Endothelial cell of umbilical vein (primary cell): ENCODE measurements at places on chromosomes 11 and 22.
A peak's percentile ranks its signal among the peaks of the same experiment; 100 is the strongest.

GRCh38 chr11:8800520-8801110 lies 110.4 kb upstream of the AKIP1 start:
- DNase-seq, result no peak

DNA sequence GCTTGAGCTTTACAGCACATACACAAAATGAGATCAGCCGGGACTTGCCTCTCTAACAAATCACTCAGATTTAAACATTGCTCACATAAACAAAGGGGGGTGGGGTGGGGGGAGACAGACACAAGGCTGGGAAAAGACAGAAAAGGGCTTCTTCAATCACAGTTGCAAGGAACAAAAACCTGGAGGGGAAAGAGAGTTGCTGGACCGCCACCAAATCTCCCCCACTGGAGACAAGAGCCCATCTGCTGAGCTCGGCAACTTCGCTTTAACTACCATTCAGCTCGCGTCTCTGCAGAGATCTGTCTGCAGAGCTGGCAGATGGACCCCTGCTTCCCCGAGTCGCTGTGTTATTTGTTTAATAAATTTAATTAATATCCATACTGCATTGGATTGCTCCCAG lies 165.0 kb downstream of the RCN1 start:
- DNase-seq, result no peak

DNA sequence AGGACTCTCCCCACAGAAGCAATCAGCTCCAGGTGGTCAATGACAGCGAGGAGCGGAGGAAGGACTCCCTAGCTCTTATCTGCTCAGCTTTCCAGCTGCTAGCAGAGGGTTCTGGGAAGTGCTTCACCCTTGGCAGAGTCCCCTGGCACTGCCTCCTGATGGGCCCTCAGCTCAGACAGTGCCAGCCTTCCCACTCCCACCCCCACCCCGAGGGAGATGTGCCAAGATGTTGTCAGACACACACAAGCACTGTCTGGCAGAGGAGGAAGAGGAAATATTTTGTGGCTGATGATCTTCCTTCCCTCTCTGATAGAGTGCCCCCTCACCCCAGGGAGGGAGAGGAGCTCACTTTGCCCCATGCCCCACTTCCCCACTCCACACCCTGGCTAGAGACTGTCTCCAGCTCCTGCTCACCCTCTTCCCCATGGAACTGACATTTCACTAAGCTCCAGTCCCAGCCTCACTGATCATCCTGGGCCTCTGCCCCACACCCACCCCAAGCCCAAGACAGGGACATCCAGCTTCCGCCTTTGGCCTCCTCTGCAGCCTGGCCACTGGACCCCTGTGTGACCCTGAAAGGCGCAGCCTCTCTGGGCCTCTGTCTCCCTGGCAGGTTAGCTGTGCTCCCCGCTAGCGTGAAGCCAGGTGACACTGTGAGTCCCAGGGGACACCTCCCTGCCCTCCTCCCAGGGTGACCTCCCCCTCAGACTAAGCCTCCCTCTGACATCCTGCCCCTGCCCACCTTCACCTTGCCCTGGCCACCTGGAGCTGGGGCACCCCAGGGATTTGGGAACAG lies 44.5 kb downstream of the SLCO2B1 start:
- peak; percentile 10 for DNase-seq

DNA sequence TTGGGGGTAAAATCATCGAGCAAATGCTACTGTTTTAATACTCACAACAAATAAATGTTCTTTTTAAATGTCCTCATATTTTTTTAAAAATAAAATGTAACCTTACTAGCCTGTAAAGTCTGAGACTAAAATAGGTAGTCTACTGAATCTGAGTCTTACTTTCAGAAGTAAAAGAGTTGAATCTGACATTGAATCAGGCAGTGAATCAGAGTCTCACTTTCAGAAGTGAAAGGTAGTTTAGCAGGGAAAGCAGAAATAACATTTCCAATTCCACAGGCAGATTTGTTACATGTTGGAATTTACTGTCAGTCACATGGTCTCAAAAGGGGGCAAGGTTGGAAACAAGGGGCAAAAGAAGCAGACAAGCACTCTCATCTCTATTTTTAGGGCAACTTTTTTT lies 143.0 kb downstream of the ELP4 start:
- no peak for DNase-seq

DNA sequence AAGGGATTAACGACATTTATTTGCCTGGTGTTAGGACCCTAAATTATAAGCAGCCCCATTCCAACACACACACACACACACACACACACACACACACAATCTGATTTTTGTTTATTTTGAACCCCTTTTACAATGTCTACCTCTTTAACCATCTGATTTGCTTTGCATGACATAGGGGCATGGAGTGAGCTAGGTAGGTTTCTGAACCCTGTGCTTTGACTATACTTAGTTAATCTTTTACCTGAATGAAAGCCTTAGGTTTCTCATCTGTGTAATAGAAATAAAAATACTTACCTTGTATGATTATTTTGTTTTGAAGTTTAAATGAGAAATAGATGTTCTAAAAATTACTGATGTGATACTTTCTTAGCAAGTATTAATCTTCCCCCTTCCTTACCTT lies 94.7 kb upstream of the FOLH1 start:
- DNase-seq, result no peak

- DNase-seq, result no peak
Measured at GRCh38 chr11:71103266-71103665, 149.1 kb downstream of the SHANK2 start.

- no peak for DNase-seq
Measured at GRCh38 chr11:48074425-48075181, 94.2 kb downstream of the PTPRJ start.

DNA sequence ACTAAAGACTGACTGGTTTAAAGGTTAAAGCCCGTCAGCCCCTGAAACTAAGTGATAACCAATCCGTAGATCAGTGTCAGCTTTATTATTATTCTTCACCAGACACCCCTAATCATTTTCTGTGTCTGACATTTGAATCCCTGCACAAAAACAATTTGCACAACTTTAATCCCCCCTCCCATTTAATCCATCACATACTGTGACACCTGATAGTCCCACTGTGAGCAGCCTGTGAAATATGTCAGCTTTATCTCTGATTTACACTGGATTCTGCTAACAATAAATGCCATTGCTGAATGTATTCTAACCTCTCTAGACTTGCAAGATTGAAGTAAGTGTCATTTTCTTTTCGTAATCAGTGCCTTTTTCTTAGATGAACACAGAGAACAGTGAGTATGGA lies 2089.0 kb upstream of the RAG2 start:
- DNase-seq, result no peak

- DNase-seq, result no peak
Measured at GRCh38 chr22:41523464-41524221, 20.6 kb downstream of the POLR3H start.

GRCh38 chr11:31487848-31488247 lies 21.6 kb downstream of the IMMP1L start:
- peak; percentile 74 for DNase-seq

- DNase-seq, result peak; percentile 37
Measured at GRCh38 chr11:66478729-66479393, 1.4 kb upstream of the DPP3 start.

DNA sequence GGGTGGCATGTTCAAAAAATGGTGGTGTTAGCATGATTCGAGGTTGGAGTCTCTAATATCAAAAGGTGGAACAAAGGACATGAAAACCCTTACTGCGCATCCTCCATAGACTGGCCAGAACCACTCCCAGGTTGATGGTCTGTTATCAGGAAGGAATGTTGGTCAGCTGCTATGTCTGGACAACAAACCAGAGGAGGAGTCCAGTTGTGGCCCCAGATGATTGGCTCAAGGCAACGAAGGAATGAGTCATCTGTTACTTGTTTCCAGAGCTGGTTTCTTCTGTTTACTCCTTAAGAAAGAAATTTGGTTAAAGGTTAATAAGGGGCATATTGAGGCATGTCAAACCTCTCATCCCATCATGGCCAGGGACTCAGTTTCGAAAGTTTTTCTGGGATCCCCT lies 56.8 kb upstream of the GRIA4 start:
- DNase-seq, result no peak

- DNase-seq, result no peak
Measured at GRCh38 chr11:1651411-1651980, 21.9 kb downstream of the KRTAP5-5 start.

- no peak for DNase-seq
Measured at GRCh38 chr11:6232899-6233298, 1.5 kb downstream of the FHIP1B start.

DNA sequence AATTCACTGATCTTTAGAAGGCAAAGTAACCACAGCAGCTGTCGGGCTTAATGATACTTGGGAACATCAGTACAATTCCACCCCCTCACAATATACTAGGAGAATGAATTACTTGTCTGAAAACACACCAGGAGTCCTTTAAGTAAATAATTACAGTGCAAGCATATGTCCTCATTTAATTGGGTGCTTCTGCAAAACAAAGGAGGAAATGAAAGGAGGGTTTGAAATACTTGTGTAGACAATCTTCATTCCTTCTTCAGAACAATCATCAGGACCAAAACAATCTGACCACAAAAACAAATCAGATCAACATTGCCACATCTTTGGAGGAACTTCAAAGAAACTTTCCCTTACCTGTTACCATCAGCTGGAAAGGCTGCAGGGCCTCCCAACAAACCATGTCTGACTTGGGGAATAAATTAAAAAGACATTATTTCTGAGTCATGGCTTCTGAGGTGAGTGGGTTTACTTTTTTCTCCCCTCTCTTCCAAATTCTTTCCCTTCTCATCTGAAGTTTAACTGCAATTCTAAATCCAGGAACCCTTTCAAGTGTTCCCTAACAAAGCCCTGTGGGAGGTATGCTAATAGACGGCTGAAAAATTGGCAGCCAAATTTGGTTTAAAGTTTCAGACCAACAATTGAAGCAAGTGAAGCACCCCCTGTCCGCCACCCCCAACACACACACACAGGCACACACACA lies 12.5 kb upstream of the CCDC117 start:
- no peak for DNase-seq

DNA sequence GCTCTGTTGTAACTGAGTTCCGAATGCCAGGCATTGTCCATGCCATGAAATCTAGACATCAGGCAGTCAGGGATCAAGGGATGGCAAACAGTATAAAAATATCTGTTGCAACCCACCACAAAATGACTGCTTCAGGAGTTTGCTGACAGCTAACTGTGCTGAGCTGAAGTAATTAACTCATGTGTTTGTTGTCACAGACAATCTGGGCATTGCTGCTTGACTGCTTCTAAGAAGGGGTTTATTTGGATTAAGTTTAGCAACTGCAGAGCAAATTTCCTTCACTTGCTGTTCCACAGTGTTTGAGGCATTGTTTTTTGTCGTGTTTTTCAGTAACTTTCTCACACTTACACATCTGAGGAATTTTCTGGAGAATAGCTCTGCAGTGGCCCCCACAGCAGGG lies 30.4 kb downstream of the BSX start:
- DNase-seq, result no peak

GRCh38 chr11:66388780-66389386 lies 17.3 kb upstream of the SLC29A2 start:
- peak; percentile 67 for DNase-seq

DNA sequence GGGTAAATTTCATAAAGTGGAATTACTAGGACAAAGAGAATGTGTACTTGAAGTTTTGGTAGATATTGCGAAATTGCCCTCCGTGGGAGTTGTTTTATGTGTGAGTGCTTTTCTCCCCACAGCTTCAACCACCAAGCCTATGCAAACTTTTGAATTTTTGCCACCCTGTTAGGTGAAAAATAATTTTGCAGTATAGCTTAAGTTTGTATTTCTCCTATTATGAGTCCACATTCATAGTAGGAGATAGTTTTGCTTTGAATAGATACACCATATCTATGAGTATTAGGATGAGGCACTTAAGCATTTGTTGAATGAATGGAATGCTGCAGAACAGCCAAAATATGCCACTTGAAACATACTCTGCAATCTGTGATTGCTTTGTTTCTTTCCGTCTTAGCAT lies 43.6 kb downstream of the UVRAG start:
- no peak for DNase-seq

GRCh38 chr11:47915783-47916182 lies 64.6 kb upstream of the PTPRJ start:
- no peak for DNase-seq

GRCh38 chr11:130295657-130296056 lies 19.1 kb downstream of the ZBTB44 start:
- DNase-seq, result no peak

- DNase-seq, result no peak
Measured at GRCh38 chr22:32103658-32104315, 55.3 kb downstream of the C22orf42 start.

GRCh38 chr11:112364962-112365481 lies 104.4 kb upstream of the PLET1 start:
- peak; percentile 27 for DNase-seq

- DNase-seq, result no peak
Measured at GRCh38 chr11:106727256-106727655, 291.0 kb downstream of the GUCY1A2 start.

DNA sequence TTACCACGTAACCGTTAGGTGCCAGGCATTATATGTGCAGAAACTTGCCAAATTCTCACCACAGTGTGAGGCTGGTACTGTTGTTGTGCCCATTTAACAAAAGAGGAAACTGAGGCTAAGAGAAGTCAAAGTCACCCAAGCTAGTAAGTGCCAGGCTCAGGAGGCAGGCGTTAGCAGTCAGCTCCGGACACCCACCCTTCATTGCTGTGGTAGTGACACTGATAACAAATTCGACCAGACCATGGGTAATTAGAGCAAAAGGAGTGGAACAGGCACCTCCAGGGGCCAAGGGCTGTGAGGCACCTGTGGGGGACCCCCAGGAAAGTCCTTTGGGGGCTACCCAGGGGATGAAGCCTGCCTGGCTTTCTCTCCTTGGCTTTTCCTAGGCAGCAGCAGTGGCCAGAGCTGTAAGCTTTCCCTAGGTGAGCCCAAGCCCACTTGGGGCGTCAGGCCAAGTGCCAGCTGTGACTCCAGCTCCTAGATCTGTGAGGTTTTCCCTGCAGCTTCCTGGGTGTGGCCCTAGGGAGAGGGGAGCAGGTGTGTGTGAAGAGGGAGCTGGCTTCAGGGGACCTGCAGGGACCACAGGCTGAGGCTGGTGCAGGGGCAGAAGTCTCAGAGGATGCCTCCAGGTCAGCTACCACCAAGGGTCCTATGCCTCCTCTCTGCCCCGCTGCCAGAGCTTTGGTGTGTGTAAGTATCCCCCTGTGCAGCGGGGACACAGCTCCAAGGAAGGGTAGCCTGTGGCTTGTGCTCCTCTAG lies 19.7 kb upstream of the ALX4 start:
- no peak for DNase-seq

DNA sequence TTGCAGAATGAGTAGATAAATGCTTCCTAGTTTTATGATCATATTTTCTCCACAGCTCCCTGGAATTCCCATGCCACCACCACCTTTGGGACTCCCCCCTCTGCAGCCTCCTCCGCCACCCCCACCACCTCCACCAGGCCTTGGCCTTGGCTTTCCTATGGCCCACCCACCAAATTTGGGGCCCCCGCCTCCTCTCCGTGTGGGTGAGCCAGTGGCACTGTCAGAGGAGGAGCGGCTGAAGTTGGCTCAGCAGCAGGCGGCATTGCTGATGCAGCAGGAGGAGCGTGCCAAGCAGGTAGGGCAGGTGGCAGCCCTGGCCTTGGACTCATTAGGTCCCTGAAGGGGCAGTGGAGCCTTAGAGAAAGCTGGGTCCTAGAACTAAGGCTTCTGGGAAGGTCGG lies 2.9 kb downstream of the SF3B2 start:
- no peak for DNase-seq
